B cell (primary cell): ENCODE measurements at places on chromosomes 7 and 10.

DNA sequence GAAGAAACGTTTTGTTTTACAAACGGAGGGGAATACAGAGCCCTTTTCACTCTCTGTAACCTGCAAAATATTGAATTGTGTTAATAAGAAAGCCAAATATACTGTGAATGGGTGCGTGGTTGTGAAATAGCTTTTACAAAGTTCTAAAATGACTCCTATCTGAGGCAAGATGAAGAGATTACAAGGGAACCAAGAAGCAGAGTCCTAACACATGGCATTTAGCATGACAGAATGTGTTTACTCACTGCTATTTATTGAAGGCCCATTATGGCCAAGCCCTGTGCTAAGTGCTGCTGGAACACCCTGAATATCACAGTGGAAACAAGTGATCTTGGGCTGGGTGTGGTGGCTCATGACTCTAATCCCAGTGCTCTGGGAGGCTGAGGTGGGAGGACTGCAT is 12.9 kb downstream of the JCAD start:
- no peak for DNase-seq

DNA sequence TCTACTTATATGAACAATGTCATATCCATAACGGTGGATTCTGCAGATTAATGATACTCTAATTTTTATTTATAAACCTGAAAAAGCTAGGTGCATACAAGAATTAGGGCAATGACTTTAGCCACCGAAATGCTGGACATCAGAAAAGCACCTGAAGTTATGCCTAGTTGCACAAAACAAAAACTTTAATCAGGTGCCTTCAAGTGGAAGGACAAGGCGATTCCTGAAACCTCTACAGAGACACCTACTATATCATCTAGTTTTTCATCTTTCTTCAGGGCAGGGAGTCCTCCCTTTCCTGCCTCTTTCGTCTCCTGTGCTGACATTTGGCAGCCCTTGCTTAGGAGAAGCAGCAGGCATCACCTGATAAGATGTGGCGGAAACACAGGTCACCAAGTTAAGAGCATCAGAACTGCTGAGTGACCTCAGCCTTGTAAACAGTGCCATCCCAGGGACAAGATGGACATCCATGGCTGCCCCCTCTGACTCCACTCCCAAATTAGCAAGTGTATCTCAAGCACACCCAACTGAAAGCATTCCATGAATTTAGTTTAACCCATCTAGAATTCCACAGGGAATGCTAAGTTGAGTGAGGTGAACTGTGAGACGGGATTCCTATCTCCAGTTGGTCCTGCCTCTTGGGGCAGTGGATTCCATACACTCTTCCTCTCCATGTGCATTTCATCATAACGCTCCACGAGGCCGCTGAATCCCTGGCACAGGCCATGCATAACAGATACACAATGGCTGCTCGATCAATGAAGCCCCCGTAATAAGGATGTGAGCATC is 5.8 kb downstream of the ITPRIP start:
- DNase-seq, result no peak

- no peak for DNase-seq
Observed at GRCh38 chr7:30979027-30979426, 15.3 kb downstream of the GHRHR start.

DNA sequence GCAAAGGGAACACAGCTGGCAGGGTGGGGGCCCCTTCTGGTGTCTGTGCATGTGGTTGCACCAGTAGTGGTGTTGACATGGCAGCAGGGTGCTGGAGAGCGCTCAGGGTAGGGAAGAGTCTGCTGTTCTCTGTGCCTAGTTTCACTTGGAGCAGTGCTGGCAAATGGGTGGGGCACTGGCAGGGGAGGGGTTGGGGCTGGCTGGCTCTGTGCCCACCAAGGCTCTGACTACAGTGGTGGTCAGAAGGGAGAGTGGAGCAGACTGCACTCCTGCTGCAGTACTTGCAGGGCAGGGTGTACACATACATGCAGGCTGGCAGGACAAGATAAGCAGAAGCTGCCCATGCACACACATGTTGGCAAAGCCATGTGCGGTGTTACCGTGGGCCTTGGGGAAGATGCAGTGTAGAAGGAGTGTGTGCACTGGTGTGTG is 18.2 kb downstream of the FAM25A start:
- DNase-seq, result no peak

DNA sequence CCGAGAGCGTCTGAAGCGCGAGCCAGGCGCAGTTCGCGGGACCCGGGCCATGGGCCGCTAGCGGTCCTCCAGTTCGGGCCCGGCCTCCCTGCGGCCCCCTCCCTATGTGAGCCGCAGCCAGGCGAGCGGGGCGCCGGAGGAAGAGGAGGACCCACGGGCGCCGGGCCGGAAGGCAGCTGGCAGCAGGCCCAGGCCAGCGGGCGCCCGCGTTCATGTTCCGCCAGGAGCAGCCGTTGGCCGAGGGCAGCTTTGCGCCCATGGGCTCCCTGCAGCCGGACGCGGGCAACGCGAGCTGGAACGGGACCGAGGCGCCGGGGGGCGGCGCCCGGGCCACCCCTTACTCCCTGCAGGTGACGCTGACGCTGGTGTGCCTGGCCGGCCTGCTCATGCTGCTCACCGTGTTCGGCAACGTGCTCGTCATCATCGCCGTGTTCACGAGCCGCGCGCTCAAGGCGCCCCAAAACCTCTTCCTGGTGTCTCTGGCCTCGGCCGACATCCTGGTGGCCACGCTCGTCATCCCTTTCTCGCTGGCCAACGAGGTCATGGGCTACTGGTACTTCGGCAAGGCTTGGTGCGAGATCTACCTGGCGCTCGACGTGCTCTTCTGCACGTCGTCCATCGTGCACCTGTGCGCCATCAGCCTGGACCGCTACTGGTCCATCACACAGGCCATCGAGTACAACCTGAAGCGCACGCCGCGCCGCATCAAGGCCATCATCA is 1.1 kb downstream of the ADRA2A start:
- DNase-seq, result peak; percentile 37

DNA sequence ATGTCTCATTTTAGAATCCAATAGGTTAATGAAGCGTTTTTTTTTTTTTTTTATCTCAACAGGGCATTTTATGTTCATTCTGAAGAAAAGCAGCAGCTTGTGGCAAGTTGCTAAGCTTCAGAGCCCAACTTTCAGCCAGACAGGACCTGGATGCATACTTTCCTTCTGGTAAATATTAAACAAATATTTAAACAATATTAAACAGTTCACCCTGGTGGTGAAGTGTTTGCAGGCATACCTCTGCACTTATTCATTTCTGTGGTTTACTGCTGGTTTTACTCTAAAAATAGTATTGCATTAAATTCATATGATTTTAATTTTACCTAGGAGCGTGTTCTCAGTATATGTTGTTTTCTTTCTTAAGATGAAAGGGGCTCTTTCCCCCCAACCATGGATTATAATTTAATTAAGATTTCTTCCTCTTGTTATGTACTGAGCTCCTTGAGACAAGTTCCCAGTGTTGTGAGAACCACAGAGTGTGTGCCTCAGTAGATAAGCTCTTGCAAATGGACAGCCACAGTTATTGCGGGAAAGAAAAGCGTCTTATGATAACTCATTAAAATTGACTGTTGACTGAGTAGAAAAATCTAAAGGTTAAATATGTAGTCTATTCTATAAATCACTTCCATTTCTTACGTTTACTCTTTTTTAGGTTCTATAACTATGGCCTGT is 155.8 kb downstream of the MALRD1 start:
- DNase-seq, result no peak

DNA sequence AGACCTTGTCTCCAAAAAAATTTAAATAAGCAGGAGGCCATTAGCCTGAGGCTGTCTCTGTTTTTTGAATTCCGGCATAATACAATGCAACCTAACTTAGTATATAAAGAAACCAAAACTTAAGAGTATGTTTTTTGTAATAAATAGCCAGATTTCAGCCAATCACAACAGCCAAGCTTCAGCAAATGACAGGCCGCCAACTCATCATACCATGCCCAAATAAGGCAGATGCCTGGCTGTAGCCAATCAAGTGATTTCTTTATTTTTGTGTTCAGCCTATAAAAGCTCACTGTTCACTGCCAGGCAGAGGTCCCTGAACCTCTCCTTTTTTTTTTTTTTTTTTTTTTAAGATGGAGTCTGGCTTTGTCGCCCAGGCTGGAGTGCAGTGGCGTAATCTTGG is 12.7 kb upstream of the PURB start:
- DNase-seq, result no peak

DNA sequence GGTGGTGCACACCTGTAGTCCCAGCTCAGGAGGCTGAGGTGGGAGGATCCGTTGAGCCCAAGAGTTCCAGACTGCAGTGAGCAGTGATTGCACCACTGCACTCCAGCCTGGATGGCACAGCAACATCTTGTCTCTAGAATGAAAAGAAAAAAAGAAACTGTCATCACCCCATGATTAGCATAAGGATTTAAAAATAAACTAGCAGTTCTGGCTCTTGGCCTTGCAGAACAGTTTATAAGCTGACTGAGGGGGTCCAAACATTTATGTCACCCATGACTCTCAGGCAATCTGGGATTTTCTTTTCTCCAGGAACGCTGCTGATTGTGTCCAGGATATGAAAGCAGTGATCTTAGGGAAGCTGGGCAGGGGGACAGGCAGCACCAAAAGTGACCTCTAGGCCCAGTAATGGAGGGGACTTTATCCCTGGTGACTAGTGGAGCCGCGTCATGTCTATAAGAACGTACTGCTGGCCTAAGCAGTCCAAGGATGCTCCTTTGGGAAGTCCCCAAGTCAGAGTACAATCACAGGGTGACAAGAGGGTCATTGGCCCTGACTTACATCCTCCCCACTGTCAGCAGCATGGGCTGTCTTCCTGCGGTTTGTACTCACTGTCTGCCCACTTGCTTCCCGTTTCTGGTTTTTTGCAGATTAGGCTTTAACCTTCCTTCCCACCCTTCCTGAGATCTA is 177.4 kb downstream of the ARHGAP12 start:
- no peak for DNase-seq

- DNase-seq, result no peak
Observed at GRCh38 chr7:123308254-123308951, 108.6 kb upstream of the SLC13A1 start.

- DNase-seq, result no peak
Observed at GRCh38 chr7:44994877-44995554, 5.0 kb upstream of the CCM2 start.

DNA sequence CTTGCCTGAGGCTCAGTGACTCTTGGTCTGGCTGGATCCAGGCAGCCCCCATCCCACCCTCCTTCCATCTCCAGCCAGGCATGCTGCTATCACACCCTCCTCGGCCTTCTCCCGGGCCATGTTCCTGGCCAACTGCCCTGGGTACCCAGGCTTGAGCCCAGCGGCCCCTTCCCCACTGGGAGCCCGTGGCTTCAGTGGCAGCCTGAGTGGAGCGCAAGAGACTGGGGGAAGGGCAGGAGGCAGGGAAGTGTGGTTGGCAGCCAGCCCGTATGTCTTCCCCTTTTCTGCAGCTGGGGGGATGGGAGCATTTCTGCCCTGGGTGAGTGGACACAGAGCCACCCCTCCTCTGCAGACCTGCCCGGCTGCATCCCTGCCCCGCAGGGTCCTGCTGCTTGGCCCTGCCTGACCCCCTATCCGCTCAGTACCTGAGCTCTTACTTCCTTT is 148.5 kb downstream of the ARHGAP22 start:
- DNase-seq, result peak; percentile 44

- no peak for DNase-seq
Observed at GRCh38 chr7:66142996-66143395, 28.3 kb downstream of the CRCP start.

- no peak for DNase-seq
Observed at GRCh38 chr7:151047976-151048815, at the start of gene ASIC3. TSS of gene ASIC3 (plus strand) at chr7:151048531. CDS start at chr7:151048886, 355 bp downstream.

- peak; percentile 60 for DNase-seq
Observed at GRCh38 chr7:149496642-149497391, 792 bp downstream of the ZNF746 start.

GRCh38 chr10:82622479-82622878 is 747.5 kb downstream of the NRG3 start:
- DNase-seq, result no peak

- DNase-seq, result peak; percentile 91
Observed at GRCh38 chr7:56051339-56052191, at the start of the genes CCT6A and PSPH. TSS of gene CCT6A (plus strand) at chr7:56051765. CDS start at chr7:56051849, 84 bp downstream. TSS of gene PSPH (minus strand) at chr7:56051444. CDS start at chr7:56021212, 30,232 bp downstream.

- DNase-seq, result no peak
Observed at GRCh38 chr10:75283671-75284470, 48.1 kb upstream of the COMTD1 start.

- DNase-seq, result no peak
Observed at GRCh38 chr10:1086787-1087186, 30.6 kb downstream of the WDR37 start.

DNA sequence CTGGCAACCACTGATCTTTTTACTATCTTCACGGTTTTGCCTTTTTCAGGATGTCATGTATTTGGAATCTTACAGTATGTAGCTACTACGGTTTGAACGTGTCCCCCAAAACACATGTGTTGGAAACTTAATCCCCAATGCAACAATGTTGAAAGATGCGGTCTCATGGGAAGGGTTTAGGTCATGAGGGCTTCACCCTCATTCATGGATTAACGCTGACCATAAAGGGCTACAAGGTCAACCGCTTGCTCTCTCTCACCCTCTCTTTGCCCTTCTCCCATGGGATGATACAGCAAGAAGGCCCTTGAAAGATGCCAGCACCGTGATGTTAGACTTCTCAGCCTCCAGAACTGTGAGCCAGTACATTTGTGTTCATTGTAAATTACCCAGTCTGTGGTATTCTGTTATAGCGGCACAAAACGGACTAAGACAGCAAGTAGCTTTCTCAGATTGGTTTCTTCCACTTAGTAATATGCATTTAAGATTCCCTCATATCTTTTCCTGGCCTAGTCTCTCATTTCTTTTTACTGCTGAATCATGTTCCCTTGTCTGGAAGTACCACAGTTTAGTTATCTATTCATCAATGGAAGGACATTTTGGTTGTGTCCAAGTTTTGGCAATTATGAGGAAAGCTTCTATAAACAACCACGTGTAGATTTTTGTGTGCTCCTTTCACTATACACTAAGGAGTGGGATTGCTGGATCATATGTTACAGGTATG is 3.0 kb upstream of the CRYGN start:
- no peak for DNase-seq

DNA sequence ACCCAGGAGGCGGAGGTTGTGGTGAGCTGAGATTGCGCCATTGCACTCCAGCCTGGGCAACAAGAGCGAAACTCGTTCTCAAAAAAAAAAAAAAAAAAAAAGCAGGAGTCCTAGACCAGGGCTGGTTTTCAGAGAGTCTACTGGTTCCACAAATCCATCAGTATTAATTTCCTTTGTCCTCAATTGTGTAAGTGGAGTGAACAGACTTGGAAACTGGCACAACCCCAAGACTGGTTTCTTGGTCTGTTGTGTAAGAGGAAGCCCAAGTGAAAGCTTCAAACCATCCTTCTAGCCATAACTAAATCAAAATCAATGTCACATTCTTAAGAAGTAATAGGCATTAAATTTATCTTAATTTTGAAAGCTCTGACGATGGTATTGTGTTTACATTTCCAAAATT is 213.6 kb downstream of the DGKI start:
- no peak for DNase-seq

DNA sequence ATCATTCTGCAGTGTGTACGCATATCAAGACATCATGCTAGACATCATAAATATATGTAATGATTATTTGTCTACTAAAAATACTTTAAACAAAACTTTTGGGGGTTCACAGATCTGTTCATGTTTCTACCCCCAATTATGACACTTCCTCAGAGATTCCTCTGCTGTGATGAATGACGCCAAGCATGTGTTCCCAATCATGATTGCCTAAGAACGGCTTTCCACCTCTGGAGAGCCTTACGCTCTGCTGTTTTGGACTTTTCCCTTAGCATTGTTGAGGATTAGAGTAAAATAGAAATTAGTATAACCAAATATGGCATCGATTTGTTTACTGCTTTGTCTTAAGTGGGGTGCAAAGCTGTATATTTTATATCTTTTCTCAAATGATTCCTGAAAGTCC is 236.3 kb upstream of the IGFBP3 start:
- no peak for DNase-seq

- no peak for DNase-seq
Observed at GRCh38 chr10:44510379-44511115, 125.7 kb upstream of the CXCL12 start.

- DNase-seq, result no peak
Observed at GRCh38 chr7:46256870-46257661, 336.0 kb upstream of the IGFBP3 start.
